AG09309 (cell line): ENCODE measurements at places on chromosomes 7 and 10.

- DNase-seq, result no peak
These were observed 121.3 kb upstream of the GDF10 start for GRCh38 chr10:47178537-47179290.

DNA sequence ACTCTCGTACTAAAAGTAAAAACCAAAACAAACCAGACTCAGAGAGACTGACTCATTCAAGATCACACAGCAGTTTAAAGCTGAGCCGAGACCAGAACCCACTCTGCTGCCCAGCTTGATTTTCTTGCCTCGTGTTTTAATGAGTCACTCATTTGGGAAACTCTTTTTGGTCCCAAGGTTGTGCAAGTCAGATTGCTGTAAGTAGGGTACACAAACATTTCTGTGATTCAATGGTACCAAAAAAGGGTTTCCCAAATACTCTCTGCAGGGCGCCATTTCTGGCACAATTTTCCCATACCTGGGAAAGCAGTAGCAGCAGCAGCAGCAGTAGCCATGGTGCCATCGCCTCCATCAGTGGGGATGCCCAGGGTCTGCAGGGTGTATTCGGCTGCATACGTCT is 69.9 kb downstream of the ASAH2B start:
- DNase-seq, result no peak

DNA sequence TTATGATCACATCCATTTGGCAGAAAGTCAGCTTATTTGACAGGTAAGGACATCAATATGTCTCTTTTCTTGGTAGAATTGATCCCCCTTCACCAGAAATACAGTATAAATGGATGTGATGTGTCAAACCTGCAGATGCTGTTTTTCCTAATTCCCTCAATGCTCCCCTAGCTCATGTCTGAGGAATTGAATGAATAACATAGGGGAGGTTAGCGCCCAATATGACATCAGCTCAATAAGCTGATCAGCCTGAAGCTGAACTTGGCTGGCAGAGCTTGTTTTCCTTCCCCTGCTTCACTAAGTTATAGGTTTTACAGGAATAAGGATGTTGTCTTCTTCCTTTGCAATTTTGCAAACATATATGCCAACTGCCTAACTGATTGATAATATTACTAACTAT is 132.5 kb downstream of the REEP3 start:
- no peak for DNase-seq

DNA sequence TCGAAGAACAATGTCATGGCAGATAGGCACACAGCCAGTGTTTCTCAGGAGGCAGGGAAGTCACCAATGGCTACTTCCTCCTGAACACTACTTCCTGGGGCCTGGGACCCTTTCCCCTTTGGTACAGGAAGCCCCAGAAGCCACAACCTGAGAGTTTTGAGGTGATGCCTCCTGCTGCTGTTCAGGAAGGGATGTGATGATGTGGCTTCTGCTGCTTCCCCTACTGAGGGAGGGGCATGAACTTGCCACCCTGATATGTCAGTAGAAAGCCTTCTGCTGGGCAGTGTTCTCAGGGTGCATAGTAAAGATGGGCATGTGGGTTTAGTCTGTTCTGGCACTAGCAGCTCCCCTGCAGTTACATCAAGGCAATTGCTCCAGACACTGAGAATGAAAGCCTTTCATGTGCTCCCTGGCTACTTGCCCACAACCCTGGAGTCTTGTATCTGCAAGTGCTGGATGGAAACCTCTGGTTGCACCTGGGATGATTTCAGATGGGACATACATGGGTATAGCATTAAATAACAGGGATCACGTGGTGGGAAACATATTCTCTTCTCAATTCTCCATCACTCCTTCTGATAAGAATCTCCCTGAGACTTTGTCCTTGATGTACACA is 69.3 kb downstream of the ADRA2A start:
- DNase-seq, result no peak

DNA sequence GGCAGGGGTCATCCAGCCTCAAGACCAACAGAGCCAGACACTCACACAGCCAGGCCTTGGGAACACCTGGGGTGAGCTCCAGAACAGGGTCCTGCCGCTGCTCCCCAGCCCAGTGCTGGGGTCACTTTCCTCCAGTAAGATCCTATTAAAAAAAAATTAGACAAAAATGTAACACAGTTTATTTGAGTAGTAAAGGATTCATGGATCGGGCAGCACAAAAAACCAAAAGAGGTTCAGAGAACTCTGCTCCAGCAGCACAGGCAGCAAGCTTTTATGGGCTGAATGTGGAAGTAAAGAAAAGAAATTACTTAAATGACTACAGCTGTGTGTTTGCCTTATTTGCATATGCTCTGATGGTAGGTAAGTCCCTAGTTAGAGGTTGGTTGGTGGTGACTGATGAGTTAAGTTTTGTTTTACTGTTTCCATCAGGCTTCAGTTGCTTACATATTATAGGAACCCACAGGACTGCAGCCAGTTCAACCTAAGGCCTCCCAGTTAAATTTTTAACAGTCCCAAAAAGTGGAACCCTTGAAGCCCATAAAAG is 80.5 kb upstream of the FGFR2 start:
- no peak for DNase-seq

- DNase-seq, result no peak
These were observed 16.0 kb downstream of the RNF32 start for GRCh38 chr7:156656598-156656997.

DNA sequence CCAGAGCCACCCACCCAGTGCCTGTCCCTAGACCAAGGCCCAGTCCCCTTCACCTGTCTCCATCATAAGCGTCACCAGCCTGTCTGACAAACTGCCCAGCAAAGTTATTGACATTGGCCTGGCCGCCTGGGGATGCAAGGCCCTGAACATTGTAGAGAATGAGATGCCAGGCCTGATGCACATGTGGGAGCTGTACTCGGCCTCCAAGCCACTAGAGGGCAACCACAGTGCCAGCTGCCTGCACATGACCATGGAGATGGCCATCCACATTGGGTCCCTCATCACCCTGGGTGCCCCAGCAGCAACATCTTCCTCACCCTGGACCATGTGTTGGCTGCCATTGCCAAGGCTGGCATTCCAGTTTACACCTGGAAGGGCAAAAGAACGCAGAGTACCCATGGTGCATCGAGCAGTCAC is 63.7 kb upstream of the ANTXRL start:
- DNase-seq, result no peak

- DNase-seq, result no peak
These were observed 442 bp downstream of the CYP26C1 start for GRCh38 chr10:93060887-93061593.

DNA sequence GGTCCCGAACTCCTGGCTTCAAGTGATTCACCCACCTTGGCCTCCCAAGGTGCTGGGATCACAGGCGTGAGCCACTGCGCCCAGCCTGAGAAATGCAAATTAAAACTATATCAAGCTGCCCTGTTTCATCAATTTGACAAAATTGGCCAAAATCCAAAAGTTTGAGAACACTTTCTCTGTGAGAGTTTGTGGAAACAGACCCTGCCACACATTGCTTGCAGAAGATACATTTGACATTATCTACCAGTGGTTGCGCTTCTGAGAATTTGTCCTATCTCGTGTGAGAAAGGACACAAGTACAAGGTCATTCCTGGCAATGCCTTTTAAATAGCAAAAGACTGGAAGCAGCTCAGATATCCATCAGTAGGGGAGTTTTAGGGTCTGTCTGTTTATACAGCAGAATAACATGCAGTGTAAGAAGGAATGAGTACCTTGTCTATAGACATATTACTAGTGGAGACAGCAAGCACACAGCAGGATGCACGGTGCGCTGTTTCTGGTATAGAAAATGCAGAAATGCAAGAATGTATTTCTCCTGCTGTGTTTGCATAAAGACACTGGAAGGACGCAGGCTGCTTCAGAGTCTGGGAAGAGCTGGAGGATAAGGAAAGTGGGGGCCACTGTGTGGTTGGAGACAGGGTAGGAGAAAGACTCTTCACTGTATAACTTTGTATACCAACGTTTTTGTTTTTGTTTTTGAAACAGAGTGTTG is 4.3 kb downstream of the LHPP start:
- DNase-seq, result no peak

GRCh38 chr7:127822822-127823508 is 171.0 kb downstream of the SND1 start:
- no peak for DNase-seq

DNA sequence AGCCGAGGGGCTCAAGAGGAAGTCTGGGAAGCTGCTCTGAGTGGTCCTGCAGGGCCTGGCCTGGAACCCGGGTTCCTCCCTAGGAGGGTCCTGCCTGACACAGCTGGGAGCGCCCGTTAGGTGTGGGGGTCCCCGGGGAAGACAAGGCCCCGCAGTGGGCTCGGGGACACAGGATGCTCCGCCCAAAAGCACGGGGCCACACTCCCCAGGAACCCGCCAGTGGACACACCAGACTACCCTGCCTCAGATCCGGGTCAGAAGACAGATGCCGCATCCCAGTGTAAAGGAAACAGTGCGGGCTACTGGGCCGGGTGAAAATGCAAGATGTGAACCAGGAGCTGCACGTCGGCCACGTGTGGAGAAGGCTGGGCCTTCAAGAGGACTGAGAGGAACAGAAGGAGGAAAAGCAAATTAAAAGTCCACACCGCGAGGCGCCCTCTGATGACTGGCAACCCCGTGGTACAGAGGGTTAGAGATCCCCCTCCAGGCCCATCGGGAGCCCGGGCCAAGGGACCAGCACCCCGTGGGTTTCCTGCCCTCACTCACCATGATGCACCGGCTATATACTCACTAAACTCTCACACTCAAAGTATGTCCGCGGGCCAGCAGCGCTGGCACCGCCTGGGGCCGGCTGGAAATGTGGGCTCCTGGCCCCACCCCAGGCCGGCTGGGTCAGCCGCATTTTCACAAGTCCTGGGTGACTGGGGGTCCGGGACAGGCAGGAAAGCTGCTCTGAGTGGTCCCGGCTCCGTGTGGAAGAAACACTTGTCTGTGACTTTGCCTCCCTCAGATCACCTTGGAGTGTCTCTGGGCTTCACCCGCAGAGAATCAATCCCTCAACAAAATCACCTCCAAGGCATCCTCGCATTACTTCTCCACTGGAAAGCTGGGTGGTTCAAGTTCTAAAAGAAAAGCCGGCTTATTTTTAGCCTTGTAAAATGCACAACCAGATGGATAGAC is 6.1 kb downstream of the STK32C start:
- no peak for DNase-seq

- DNase-seq, result no peak
These were observed 876 bp downstream of the GNAI1 start for GRCh38 chr7:80135309-80136104.

GRCh38 chr7:104156842-104157277 is 51.0 kb downstream of the ORC5 start:
- no peak for DNase-seq

DNA sequence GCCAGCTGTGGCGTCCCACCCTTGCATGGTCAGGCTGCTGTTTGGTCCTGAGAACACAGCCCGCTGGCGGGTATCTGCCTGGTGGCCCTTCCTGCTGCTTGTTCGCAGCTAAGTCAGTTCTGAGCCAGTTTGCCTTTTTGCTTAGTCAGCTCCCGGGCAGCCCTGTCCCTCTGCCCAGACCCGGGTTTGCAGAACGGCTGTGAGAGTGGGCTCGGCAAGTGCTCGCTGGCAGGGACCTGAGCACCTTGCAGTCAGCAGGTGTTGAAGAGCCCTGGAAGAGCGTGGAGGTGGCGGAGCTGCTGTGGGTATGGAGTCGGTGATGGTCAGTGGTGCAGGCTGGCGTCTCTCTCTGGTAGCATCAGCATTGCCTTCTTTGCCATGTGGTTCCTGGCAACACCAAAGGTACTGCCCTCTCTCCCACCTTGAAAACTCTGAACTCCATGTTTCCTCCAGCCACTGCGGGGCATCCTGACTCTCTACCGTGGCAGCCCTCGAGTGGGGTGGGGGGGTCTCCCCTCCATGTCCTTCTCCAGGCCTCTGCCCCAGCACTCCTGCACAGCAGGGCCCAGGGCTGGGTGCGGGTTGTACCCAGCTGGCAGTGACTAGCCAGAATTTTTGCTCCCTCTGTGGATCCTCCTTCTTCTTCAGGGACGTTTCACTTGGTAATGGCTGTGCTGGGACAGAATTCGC is 4.6 kb downstream of the INPP5A start:
- no peak for DNase-seq

- no peak for DNase-seq
These were observed 47.8 kb downstream of the SYPL1 start for GRCh38 chr7:106064316-106064715.

DNA sequence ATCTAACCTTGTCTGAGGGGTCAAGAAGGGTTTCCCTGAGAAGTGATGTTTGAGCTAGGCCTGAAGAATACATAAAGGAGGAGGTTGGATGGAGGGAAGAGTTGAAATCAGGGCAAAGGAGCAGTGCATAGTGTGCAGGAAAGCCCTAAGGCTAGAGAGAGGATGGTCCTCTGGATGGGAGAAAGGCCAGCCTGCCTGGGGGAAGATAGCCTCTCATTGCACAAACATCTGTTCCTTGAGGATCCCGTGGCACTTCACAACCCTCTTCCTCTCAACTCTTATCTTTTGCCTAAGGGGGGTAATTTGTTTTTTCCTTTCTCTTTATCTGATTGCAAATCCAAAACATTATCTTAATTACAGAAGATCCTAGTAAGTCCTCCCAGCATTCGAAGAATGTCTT is 35.7 kb downstream of the STAMBPL1 start:
- no peak for DNase-seq

GRCh38 chr10:61941202-61941681 is 39.7 kb downstream of the ARID5B start:
- no peak for DNase-seq

DNA sequence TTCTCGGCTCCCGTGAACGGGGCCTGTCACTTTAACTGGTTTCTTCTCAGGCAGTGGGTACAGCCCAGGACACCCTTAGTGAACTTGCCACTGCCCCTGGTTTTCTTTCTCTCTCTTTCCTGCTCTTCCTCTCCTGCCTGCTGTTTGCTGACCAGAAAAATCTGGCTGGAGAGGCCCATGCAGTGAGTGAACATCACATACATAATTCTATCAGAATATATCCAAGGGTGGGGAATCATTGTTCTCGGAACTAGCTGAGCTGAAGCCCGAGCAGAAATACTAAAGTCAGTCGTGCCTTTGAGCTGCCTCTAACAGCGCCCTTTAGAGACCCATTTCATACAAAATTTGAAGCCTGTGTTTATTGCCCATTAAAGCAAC is 501.5 kb upstream of the GALNT17 start:
- no peak for DNase-seq

GRCh38 chr7:107847168-107847835 is 43.7 kb upstream of the DLD start:
- DNase-seq, result no peak

GRCh38 chr7:104231054-104232046 is 23.5 kb upstream of the ORC5 start:
- no peak for DNase-seq

DNA sequence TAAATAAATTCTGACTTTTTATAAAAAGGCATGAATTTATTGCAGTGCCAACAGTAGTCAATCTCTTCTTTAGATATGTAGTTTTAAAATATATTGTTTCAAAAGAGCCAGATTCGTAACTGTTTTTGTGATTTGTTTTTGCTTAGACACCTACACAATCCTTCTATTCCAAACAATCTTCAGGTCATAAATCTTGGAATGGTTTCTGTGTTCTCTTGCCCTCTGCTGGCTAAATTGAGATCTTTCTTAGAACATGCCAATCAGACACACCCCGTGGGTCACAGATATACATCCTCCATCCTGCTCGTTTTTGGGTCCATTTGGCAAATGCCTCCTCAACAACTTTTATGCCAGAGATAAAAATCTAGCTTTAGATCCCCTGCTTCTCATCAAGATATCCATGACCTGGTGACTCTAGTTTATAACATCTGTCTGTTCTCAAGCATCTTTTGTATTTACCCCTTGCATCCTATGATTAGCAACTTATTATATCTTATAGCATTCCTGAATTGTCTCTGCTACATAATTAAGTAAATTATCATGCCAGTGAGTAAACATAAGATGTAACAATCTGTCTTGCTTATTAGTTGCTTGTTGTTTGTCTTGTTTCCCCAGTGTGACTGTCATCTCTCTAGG is 35.3 kb upstream of the IFRD1 start:
- no peak for DNase-seq

- DNase-seq, result no peak
These were observed 13.1 kb upstream of the ARPC1A start for GRCh38 chr7:99312316-99313203.
